Stimulated activated CD4-positive, alpha-beta T cell treated with anti-CD3 and anti-CD28 coated beads, Interleukin-2, amount 100 ng/mL, for 4 hours (primary cell): ENCODE measurements at places on chromosomes 11 and 22.

DNA sequence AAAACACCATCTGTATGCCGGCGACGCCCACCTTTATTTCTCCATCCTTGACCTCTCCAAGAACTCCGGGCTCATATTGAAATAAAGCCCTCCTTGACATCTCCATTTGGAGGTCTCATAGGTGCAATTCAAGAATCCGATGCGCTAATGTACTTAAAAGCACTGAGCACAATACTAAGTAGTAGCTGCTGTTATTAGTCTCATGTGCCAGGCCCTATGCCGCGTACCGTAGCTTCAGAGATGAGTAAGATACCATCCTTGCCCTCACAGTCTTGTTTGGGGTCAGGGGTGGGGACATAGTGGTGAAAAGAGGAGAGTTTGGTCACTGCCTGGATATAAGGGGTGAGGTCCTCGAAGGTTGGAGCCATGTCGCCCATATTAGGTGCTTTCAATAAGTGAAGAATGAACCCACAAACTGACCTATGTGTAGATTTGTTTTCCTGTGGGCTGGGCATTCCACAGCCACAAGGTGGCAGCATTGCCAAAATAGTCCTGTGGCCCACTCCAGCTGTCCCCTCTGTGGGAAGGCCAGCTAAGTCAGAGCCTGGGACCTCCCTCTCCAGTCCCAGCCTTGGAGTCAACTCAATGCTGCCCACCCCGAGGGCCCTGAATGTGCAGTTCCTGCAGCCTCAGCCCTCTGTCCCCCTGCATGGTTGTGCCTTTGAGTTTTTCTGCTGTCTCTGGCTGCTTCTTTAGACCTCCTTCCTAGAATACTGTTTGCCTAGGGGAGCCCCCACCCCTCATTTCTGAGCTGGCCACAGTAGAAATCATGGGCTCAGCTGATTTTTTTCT lies 6.5 kb downstream of the DCPS start:
- peak; percentile 24 for DNase-seq

DNA sequence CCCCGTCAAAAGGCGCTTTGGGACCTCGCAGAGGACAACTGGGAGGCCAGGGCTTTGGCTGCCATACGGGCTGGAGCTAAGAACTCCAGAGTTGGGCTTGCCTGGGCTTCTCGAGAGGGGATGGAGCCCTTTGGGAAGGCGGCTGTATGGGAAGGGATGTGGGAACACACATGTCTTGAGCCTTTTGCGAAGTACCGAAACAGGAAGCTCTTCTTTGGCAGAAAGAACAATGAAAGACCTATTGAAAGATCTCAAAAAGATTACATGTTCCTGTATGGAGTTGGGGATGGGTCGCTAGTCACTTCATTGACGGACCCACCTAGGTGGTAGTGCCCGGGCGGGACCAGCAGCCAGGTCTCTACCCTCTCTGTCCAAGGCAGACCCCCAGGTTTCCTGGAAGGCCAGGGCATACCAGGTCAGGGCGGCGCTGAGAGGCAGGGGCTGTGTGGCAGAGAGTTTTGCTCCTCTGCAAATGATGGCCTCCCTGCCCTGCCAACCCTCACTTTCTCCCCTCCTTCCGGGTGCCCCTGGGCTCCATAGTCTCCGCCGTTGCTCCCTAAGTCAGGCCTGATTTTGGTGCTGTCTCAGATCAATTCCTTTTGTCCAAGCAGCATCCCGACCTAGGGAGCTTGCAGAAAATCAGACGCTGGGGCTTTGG lies 1.0 kb downstream of the ST14 start:
- no peak for DNase-seq

- DNase-seq = no peak
Observed at GRCh38 chr11:107468596-107468995, 11.0 kb upstream of the CWF19L2 start.

DNA sequence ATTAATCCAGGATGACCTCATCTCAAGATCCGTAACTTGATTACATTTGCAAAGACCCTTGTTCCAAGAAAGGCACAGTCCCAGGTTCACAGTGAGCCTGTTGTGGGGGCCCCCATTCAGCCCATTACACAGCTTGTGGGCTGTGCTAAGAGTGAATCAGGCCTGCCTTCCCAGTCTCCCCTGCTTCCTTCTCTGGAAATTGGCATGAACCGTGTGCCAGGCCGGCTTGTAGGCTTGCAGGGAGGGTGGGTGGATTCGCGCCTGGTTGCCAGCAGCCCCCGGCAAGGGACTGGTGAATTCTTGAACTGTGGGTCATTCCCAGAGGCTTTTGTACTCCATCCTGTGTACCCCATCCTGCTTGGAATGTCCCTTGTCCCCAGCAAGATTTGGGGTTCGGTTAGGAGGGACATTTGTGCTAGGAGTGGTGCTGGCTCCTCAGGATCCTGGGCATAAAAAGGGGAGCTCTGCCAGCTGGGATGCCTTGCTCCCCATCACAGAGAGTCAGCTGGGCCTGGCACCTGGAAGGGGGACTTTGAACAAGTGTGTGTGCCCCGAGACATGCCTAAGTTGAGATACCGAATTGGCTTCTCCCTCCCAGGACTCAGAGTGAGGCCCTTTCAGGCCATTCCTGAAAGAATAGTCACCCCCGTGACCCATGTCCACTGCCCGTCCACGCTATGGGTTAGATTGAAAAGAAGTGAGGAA lies 818.2 kb downstream of the BRD1 start:
- DNase-seq = no peak

DNA sequence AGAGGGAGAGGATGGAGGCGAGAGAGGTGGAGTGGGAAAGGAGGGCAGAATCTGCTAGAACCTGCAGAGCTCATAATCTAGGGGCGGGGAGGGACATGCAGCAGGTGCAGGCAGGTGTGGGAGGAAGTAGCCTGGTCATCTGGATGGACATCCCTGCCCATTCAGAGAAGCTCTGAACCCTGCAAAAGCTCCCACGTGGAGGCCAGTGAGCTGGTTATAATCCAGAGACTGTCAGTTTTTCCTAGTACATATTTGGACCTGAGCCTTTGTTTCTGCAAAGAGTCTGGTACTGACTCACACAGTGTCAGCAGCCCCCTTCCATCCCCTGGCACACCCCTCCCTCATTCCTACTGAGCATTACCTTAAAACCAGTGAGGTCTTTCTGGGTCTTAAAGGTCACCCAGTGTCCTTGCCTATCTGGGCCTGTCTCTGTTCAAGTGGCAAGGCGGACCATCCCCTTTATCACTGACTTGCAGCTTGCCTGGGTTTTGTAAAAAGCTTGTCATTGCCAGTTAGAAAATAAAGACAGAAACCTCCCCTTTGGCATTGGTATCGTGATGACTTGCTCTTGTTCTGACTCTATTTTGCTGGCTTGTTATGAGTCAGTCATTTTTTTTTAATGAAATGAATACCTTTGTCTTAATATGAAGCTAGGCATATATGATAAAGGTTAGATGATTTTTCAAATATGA lies 26.1 kb downstream of the PTPRJ start:
- DNase-seq = no peak

- DNase-seq = no peak
Observed at GRCh38 chr11:124839128-124839971, 25.9 kb upstream of the ROBO3 start.

DNA sequence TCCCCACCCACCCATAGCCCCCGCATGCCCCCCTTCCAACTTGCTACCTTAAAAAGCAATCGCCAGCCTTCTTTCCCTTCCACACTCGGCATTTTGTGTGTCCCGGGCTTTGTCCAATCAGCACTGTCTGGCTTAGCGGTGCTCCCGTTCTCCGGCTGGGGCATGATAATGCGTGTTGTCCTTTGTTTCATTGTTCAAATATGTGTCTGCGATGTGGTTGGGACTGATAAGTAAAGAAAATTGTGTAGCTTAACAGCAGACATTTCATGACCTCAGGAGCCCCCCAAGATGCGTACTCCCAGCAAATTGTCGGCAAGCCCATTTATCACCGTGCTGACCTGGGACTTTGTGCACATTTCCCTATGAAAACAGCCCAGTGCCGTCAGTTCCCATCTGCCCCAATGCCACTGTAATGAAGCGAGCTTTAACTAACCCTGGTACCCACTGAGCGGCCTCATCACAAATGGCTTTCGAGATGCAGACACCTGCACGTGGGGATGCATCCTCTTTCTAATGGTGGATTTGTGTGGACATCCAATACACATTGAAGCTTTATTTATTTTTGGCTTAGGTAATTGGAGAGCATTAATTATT lies 167.0 kb upstream of the E2F8 start:
- no peak for DNase-seq

- no peak for DNase-seq
Observed at GRCh38 chr11:64265176-64266160, 14.1 kb downstream of the PLCB3 start.

DNA sequence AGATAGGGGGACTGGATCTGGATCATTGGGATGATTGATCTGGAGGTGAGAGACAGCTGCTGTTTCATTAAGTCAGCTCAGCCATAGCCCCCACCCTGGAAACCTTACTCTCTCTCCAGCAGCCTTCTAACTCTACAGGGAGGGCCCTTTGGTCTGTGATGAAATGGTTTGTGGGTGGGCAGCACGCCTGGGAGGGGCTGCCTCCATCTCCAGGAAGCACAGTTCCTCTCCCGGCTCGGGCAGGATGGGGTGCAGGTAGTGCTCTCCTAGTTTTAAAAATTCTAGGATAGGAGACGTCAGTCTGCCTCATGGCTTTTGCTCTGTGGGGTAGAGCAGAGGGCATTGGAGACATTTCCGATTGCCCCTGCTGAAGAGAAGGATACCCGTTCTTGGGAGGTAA lies 89.7 kb downstream of the CEP164 start:
- no peak for DNase-seq
